ENCODE measurements at places on chromosomes 3 and 15.
A peak's percentile ranks its signal among the peaks of the same experiment; 100 is the strongest.

GRCh38 chr15:67018441-67018840 is 47.0 kb upstream of the SMAD3 start:
- no peak for DNase-seq

- peak; percentile 21 for DNase-seq
Measured at GRCh38 chr3:118641608-118642007, 393.0 kb downstream of the IGSF11 start.

DNA sequence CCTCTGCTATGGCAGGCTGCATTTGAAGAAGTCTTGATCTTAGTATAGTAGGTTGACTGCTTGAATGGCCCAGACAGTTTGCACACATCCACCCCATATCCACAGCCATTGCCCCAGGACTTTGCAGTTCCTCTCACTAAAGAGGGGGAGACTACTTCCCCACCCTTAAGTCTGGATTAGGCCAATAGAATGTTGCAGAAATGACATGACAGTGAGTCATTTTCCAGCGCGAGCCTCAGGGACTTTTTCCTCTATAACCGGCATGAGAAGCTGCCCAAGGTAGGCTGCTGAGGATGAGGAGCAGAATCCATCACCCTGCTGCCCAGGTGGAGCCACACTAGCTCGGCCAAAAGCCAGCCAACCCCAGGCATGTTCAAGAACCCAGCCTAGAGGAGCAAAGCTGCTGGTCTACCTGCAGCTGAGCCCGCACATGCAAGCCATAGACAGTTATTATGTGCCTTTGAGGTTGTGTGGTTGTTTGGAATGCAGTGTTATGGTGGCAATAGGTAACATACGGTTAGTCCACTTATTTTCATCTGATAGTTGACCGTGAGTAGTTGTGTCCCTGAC is 113.9 kb downstream of the TLE3 start:
- no peak for DNase-seq

DNA sequence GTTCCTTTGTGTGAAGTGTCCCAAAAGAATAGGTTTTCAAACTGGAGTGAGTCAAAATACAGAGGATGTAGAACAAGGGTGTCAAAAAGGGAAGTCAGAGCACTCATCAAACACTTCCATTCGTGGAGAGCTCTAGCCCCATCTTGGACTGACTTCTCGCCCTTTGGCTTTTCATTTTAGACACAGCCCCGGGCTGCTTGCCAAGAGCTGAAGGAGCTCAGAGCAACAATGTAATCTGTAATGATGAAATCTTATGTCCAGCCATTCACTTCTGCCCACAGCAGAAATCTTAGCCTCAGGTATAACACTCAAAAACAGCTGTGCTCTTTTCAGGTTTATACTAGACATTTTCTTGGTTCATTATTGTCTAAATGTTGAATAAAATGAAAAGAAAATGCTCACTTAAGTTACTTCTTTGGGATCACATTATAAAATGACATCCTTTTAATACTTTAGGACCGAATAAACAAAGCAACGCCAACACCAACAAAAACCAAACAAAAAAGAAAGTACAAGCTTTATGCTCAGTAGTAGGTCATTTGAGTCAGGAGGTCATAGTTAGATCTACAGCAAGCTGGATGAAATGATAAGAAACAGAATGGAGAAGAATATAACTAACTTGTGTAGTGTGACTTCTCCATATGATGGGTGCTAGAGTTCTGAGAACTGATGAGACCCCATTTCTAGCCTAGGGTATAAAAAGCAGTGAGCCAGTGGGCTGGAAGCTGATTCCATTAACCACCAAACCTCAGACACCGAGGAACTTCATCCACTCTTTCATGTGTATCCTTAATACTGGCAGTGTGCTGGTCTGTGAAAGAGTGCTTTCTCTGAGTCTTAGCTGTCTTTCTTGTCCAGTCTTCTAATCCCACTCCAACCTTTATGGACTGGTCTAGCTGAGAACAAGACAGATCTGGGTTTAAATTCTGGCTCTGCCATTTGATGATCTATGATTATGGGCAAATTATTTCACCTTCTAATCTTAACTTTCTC is 131.8 kb upstream of the SLC7A14 start:
- no peak for DNase-seq

GRCh38 chr3:84042399-84043106 is 916.2 kb upstream of the CADM2 start:
- no peak for DNase-seq

GRCh38 chr3:65564483-65564882 is 474.2 kb downstream of the MAGI1 start:
- DNase-seq = no peak

- DNase-seq = peak; percentile 55
Measured at GRCh38 chr15:35674873-35675781, 129.2 kb upstream of the DPH6 start.

DNA sequence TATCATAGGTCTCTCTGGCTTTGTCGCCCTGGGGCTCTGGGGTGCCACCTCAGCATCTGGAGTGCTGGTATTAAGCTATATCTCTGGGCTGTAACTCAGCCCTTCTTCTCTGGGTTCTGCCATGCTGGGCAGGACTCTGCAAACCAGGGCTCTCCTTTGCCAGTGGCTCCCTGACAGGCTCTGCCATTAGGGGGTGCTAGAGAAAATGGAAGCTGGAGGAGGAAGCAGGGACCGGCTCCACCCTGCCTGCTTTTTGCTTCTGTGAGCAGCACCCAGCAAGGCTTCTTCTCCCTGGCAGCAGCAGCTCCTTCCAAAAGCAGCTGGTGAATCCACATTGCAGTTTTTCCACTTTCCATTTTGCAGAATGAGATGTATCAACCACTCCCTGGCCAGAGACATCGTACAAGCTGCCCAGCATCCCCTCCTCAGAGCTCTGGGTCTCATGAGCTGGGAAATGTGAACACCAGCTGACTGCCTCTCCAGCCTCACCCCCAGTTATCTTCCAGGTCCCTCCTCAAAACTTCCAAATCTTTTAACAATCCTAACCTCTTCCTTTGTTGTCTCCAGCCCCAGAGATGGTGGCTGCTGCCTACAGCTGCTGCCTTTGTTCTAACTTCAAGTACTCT is 165.0 kb downstream of the ABHD5 start:
- peak; percentile 52 for DNase-seq

- DNase-seq = no peak
Measured at GRCh38 chr15:60264566-60264965, 133.2 kb downstream of the ANXA2 start.

GRCh38 chr3:134753999-134754742 is 40.9 kb upstream of the EPHB1 start:
- no peak for DNase-seq
